ENCODE measurements at places on chromosomes 12 and 14.

DNA sequence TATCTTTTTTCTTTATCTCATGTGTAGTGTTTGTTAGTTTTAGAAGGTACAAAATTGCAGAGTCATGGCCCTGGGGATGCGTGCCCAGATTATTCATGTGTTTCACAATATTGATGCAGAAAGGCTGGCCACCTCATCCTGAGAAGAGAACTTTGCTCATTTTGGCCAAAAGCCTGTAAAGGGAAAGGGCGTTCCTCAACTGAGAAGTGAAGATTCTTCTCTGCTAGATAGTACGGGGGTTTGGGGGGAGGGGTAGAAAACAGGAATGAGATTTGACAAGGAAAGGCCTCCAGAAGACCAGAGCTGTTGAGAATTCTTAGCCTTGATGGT is 1.7 kb downstream of the MGST1 start:
- peak; percentile 76 for DNase-seq

DNA sequence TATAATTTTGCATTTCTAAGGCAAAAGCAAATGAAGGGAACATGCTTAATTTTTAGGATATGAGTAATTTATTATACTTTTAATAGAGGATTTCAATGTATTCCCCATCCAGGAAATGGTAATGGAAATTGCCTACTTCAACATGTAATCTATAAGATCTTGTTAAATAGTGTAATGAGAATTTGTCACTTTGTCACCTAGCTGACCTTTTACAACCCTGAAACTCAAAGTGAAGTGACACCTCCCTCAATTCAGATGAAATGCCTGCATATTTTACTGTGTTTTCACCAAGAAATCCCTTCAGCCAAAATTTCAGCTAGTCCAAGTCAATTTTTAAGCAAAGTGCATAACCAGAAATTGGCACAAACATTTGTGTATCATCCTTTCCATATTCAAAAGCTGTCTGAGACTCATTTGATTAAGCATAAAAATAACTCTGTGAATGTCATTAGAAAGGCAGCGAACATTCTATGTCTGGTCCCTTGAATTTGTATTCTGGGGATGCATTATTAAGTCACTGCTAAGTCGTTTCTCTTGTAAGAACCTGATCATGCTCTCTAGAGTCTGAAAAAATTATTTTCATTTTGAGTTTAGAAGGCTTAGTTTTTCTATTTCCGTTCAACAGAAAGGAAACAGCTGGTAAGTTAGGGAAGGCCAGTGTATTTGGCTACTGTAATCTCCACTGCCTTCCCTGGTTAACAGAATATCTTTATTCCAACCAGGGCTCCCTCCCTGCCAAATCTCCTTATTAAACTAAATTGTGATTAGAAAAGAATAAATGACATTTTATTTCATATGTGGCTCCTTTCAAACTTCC is 100.8 kb downstream of the IGF1 start:
- no peak for DNase-seq

DNA sequence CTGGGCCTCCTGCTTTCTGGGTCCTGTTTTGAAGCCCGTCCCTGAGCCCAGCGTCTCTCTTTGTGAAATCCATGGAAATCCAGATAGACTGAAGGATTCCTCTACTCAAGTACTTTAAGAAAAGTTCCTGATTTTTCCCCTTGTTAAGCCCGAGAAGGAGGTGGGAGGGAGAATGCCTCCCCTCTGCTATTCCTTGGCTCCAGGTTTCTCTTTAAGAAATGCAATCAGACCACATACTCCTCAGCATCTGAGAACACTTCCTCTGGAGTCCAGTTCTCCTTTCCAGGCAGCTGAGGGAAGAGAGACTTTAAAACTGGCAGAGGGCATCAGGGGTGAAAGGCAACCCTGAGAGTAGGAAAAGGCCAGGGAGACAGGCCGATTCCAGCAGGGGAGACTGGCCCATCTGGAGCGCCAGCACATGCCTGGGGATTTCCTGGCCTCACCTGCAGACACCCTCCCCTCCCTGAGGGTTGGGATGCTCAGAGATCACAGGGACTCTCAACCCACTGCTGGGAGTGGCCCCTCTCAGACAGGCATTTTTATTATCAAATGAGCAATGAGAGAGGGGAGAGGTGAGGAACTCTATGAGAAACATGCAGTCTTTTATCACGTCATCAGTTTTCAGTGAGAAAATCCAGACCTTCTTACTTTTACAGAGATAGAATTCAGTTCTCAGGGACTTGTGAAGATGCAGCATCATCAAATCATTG is 2.0 kb upstream of the EMP1 start:
- DNase-seq, result peak; percentile 91

DNA sequence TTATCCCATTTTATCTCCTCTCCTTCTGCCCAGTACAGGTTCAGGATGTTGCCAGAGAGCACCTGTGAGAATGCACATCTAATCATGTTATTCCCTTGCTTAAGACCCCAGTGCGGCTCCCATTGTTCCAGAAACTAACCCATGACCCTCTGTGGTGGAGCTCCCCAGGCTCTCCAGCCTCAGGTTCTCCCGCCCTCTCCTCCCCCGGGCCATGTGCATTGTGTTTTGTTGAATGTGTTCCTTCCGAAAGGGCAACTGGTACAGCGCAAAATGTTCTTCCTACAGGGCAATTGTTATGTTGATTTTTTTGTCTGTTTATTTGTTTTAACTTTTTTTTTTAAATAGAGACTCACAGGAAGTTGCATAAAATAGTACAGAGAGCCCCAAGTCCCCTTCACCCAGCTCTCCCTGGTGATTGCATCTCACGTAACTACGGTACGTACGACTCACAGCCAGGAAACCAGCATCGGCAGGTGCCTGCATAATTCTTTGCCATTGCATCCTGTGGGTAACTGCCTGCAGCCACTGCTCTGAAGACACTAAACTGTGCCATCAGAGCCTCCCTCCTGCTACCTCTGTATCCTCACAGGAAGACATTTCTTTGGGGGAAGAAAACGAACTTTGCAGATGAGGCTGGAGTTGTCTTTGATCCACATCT is 31.2 kb downstream of the TMEM132C start:
- DNase-seq, result no peak

DNA sequence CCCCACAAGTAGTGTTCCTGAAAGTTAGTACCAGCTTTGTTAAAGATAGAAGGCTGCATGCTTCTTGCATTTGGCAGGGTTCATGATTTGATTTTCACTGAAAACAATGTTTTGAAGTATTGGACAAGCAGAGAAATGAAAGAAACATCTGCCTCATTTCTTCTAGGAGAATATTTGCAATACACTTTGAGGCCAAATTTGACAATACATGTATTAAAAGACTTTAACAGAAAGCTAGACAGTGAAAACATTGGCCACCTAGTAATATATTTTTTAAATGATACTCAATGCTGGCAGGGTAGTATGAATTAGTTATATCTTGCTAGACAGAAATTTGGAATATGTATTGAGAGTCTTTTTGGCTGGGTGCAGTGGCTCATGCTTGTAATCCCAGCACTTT is 68.5 kb downstream of the GCH1 start:
- DNase-seq, result no peak
